ENCODE measurements at places on chromosomes 12 and 14.

DNA sequence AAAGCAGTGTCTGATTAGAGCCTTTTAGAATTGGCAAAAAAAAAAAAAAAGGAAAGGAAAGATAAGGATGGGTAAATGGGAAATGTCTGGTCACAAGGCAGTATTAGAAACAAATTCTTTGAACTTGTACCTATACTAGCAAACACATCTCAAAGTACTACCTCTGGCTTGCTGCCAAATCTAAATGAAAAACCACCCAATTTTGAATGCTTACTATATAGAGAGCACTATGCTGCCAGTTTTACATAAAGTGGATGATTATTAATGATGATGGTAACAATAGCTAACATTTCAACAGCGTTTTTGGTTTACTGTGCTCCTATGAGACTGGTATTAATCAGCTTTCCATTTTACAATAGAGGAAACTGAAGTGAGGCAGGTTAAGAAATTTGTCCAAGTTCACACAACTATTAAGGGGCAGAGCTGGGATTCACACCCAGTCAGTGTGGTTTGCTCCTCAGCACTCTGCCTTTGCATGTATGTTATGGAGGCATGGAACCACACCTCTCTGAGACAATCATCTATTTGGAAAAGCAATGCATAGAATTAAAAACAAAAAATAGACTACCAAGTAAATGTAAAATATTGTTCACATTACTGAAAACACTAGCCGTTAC, 34.2 kb downstream of the ATP2B1 start:
- DNase-seq: no peak

DNA sequence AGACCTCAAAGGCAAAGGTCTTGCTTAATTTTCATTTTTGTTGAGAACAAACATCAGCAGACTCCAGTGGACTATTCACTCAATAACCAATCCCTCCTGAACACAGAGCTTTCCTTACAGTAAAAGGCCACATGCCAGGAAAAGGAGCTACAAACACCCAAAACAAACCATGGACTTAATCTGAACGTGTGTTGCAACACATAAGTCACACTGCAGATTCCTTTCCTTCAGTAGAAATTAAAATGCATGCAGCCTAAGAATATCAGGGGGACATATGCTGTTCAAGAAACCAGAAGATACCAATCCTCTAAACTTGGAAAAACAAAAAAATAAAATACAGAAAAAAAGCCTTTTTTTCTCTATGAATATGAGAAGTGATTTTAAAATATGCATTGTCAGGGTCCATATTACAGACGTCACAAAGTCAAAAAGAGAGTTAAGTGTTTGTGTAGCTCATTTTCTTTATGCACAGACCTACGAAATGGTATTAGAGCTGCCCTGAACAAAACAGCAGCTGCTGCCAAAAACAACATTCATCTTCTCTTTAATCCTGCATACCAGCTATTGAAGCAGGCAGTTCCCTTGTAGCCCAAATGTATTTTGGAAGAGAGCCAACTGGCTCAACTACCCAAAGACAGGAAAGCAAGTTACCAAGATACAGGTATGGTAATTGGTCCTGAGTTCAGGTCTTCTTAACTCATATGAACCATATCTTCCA, 26.2 kb downstream of the KITLG start:
- no peak for DNase-seq

DNA sequence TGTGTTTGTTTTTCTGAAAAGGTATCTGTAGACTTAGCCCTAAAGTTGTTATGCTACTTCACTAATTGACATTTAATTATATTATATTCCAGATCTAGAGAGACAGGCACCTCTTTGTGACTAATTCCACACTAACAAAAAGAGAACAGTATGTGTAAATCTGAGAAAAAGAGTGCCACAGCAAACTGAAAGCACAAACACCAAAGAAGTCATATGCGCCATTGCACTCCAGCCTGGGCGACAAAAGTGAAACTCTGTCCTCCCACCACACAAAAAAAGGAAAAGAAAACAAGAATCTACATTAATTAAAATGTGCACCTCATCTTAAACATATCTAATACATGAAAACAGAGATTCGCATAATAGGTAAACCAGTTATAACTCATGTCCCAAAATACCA, 4.4 kb upstream of the CSRNP2 start:
- no peak for DNase-seq

DNA sequence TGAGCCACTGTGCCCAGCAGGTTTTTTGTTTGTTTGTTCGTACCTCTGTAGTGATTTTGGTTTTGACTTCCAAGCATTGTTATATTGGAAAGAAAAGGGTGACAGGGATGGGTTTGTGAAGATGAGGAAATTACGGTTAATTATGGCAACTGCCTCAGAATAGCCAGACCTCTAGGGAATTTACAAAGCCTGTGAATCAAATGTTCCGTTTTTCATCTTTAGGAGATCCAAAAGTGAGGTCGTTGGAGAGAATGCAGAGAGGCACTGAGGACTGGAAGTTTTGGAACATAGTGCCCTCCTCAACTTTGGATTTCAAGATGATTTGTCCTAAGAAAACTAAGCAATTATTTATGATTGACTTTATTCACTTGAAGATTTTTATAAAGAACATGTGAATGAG, 54.5 kb upstream of the EVL start:
- DNase-seq: no peak

- no peak for DNase-seq
Measured at GRCh38 chr14:24838945-24839616, 205.1 kb upstream of the GZMB start.

- peak; percentile 10 for DNase-seq
Measured at GRCh38 chr12:6039894-6040601, 84.4 kb downstream of the VWF start.

GRCh38 chr14:95808371-95808770, 68.3 kb upstream of the TUNAR start:
- DNase-seq: no peak

GRCh38 chr14:96626121-96626768, 124.1 kb downstream of the PAPOLA start:
- no peak for DNase-seq

DNA sequence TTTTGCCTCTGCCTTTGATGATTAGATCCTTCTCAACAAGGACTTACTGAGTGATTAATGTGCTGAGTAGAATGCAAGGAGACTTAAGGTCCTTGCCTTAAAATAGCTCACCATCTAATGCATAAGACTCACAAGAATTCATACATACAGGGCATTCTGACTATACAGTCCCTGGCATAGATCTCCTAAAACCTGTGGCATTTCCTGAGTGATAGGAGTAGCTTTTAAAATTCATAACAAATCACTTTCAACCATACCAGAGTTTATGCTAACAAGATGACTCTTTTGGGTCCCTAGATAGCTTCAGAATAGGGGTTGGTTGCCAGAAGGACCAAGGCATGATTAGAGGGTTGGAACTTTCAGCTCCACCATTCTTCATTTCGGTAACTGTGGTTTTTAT, 48.8 kb downstream of the STXBP6 start:
- DNase-seq: no peak

DNA sequence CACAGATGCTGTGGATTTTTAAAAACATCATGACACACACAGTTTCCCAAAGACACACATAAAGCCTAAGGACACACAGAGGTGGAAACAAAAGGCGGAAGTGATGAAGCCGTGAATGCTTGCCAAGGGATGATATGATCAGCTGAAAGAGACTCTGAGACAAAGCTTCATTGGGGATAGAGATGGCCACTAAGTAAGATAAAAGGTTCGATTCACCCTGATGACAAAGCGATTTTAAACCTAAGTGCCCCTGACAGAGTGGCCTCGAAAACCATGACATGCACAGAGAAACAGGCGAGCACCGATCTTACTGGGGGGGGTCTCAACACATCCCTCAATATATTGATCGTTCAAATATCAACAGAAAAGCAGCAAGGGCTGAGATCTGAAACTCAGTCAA, 20.3 kb upstream of the EIF5 start:
- DNase-seq: no peak

GRCh38 chr12:93127582-93128331, 198.7 kb upstream of the EEA1 start:
- no peak for DNase-seq

- no peak for DNase-seq
Measured at GRCh38 chr12:104665296-104665695, 208.5 kb downstream of the CHST11 start.

GRCh38 chr14:68971411-68972035, 7.6 kb downstream of the ACTN1 start:
- no peak for DNase-seq

GRCh38 chr12:50986966-50987737, 34.8 kb downstream of the HIGD1C start:
- DNase-seq: no peak

- no peak for DNase-seq
Measured at GRCh38 chr12:53659011-53659551, 16.8 kb downstream of the ATP5MC2 start.

DNA sequence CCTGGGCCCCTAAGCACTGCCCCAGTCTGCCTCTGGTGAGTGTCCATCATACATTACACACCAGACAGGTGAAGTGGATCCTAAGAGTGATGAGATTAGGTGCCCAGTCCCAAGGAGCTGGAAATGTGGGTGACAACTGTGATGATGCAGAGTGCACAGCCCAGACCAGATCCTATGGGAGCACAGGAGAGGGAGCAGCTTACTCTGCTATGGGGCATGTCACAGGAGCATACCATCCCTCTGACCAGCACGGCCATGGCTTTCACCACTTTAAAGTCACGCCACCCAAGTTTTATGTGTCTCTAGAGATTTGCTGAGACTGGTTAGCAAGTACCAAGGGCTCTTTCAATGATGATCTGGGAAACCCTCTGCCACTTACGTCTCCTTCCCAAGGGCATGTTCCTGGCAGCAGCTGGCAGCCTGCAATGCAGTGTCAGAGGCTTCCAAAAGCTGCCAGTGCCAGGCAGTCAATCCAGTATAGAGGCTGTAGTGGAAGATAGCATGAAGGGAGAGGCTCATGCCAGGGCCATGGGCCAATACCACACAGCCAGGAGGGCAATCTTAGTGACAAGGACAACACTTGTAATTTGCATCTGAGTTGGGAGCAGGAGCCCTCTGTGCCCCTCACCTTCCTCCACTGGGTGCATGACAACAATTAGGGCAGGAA, 40.2 kb downstream of the STAB2 start:
- DNase-seq: no peak
